ENCODE measurements at places on chromosomes 2 and 18.

DNA sequence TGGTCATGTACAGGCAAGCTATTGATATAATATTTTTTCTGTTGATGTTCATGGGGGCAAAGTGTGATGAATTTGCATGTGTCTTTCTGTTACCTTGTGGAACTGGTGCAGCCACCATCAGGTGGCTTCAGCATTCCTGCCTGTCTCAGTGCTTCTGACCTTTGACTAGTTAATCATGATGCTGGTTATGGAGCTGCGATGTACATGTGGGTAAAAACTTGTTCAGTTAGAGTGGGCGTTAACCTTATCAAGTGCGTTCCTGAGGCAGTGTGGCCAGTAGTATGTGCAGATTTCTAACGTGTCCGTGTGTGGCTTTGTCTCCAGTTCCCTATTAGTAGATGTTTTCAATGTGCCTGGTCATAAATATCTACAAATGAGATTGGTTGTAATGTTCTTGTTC, 127.4 kb upstream of the ZSWIM2 start:
- DNase-seq = no peak

GRCh38 chr2:172012677-172013391, 13.1 kb downstream of the METAP1D start:
- DNase-seq = no peak

DNA sequence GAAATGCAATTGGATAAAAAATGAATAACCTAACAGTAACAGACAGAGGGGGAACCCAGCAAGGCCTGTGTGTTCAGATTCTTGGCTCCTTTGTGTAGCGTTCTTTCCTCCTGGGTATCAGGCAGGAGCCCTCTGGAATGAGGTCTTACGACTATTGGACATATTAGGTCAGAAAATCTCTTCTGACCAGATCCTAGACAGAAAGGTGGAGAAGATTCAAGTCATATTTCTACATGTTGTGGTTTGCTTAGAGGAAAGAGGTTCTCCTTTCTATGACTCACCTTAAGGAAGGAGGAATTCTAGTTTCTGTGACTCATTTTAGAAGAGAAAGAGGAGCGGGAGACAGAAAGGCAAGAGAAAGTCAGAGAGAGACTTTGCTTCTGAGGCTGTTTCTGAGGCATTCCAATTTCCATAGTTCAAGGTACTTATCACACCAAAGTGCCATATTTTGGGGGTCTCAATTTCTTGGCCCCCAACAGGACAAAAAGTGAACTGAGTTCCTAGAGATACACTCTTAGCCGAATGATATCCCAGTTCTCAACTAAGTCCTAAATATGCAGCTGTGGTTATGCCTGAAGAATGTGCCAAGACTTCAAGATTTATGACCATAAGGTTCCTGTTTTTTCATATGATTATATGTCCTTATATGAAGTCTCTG, 618.6 kb downstream of the ZEB2 start:
- no peak for DNase-seq

- DNase-seq = peak; percentile 69
Observed at GRCh38 chr2:24920098-24920808, at the start of gene ADCY3. TSS of gene ADCY3 (minus strand) at chr2:24920237. CDS start at chr2:24918987, 1,250 bp downstream.

GRCh38 chr18:22563164-22563583, 145.5 kb upstream of the CTAGE1 start:
- DNase-seq = peak; percentile 59

GRCh38 chr2:6423157-6423556, 442.6 kb downstream of the CMPK2 start:
- no peak for DNase-seq

DNA sequence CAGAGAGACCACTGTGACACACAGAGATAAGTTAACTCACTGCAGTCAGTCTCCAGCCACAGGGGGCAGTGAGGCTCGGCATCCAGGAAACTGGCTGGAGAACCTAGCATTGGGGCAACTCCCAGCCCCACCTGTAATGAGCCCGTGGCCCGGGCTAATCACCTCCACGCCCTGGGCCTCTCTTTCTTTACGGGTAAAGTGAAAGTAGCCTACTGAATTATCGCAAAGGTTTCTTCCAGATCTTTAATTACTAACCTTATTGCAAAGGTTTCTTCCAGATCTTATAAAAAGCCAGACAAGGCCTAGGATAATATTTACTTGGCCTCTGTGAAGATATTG, 45.7 kb upstream of the ACAA2 start:
- DNase-seq = no peak

- no peak for DNase-seq
Observed at GRCh38 chr2:175414882-175415487, 233.5 kb upstream of the ATP5MC3 start.

GRCh38 chr2:239871481-239872435, 153.4 kb downstream of the NDUFA10 start:
- no peak for DNase-seq

DNA sequence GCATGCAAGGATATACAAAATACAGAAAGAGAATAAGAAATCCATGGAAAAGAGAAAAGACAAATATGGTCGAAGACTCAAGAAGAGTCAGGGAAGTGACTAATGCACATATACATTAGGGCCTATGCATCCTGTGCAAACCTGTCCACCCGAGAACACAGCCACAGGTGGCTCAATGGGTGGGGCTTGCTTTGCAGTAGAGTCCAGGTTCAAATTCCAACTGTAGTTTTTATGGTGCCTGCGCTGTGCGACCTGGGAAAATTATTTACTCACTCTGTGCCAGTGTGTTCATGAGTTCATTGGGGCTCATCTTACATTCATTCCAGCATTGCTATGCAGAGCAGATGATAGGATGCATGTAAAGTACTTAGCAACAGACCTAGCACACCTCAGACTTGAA, 244.7 kb downstream of the CTNNA2 start:
- DNase-seq = no peak

DNA sequence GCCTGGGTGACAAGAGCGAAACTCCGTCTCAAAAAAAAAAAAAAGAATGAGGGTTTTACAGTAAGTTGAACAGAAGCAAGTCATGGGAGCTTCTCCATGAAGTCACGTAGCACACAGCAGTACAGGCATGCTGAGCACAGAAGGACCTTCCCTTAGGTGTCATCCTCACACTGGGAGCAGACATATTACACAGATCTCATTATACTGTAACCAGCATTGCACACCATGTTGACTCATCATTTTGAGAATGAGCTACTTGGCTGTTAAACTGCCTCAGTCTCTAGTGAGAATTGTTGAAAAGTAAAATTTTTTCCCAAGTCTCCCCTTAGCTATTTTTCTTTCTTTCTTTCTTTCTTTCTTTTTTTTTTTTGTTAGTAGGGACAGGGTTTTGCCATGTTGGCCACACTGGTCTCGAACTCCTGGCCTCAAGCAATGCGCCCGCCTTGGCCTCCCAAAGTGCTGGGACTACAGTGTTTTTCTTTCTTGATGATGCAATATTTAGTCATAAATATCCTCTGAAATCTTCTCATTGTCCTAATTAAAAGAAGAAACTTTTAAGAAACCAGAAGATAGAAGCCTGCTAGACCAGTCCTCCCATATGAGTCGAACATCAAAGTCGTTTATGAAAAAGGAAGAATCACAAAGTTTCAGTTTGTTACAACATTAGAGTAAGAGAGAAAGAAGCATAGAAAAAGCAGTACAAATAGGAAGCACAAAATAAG, 37.9 kb upstream of the PPP1CB start:
- no peak for DNase-seq

- no peak for DNase-seq
Observed at GRCh38 chr18:76952747-76953146, 130.4 kb downstream of the ZNF236 start.

DNA sequence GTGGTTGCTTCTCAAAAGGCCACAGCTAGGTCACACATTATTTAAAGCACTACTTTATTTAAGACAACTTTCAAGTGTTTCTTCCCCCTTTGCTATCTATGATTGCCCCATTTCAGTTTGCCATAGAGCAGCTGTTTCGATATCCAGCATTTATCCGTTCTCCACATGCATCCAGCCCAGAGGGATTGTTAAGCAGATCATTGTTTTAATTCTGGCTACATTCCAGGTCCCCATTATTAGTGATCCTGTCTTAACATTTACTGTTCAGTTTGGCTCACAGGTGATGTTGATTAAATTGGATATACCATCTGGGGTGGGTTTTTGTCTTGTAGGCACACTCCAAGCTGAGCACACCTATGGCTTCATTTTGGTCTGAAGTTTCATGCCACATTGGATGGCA, 638.7 kb downstream of the ZEB2 start:
- no peak for DNase-seq

- no peak for DNase-seq
Observed at GRCh38 chr2:26855466-26855865, 7.5 kb downstream of the DPYSL5 start.

- DNase-seq = no peak
Observed at GRCh38 chr2:176148751-176149421, 2.5 kb upstream of the HOXD4 start.

DNA sequence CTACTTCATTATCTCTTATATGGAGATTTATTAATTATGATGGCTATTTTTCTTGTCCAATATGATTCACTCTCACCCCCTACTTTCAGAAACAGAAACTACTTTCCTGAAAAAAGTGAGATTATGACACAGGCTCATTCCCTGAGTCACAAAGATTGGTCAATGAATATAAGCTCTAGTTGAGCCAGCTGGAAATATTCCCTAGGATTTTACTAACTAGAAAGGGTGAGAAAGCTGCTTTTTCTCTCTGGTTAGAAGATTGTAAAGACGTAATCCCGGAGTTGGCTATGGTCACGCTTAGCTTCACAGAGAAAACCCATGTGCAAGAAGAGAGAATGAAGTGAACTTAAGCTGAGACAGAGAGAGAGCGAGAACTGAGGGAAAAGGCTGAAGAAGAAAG, 223.7 kb upstream of the SMAD7 start:
- DNase-seq = no peak

- no peak for DNase-seq
Observed at GRCh38 chr2:30222031-30222430, 9.3 kb upstream of the LBH start.

DNA sequence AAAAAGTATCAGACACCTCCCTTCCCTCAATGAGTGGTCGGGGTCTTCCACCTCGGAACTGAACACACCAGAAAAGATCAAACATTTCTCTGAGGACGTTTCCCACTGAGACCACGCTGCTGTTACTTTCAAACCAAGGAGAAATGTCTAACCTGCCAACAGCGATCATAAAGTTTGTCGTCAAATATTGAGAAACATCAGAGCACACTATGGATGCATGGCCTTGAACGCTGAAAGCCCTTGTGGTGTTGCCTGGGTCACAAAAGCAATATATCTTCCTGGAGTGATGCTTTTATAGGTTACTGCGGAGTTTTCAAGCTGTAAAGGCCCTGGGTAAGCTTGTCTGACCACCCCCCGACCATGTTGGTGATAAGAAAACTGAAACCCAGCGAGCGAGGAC, 70.2 kb upstream of the ID2 start:
- DNase-seq = no peak

DNA sequence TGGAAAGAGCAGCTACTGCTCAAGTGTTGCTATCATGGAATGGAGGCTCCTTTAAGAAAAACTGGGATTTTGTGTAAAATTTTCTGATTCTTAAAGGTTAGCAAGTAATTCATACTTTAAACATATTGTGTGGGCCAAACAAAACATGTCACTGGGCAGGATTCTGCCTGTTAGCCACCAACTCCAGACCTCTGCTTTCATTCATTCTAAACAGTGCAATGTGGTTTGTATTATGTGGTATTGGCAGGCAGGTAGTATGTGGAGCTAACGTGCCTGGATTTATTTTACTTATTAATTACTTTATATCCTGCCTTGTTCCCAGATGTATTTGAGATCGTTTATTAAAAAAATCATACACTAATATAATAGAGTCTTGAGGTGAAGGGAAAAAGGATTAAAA, 1521.3 kb upstream of the ACVR2A start:
- DNase-seq = no peak

DNA sequence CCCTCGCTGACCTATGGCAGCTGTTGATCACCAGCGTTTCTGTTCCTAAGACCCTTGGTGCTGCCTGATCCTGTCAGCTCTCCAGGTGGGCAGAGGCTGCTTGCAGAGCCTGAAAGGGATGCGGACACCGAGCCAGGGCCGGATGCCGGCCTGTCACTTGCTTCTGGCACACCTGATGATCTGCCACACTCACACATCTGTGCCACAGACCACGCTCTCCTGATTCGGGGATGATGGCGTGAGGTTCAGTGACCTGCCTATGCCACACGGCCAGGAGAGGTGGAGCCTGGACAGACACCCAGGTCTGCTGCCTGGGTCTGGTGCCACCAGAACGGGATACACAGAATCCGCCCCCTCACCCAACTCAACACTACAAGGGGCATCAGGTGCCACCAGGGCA, 129.4 kb upstream of the GLI2 start:
- DNase-seq = no peak

DNA sequence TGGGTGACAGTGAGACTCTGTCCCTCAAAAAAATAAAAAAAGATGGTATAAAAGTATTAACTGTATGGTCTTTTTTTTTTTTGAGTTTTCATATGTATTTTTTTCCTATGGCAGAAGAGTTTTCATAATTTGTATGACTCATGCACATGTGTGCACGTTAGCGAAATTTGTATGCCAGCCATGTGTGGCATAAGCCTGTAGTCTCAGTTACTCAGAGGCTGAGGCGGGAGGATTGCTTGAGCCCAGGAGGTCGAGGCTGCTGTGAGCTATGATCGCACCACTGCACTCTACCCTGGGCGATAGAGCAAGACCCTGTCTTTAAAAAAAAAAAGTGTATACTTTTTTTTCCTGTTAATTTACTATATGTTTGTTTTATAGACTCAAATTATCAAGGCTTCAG, 160.8 kb downstream of the TGIF1 start:
- DNase-seq = no peak

DNA sequence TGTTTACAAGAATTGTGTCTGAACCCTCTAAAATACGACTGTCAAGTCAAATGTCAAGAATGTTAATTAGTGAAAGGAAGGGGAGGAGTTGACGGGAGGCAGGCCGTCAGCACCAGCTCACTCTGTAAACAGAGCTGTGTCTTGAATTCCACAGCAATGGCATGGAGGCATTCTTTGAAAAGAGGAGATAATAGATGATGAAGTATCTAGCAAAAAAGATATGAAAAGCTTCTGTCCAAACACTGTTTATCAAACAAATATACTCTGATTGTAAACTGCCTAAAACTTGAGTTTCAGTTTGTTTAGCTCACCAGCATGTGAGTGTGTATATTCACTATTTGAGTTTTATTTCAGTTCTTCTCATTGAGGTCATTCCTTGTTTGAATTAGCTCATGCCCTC, 94.7 kb upstream of the CDC42EP3 start:
- DNase-seq = no peak

GRCh38 chr2:234156326-234156725, 105.8 kb downstream of the SPP2 start:
- no peak for DNase-seq

GRCh38 chr2:137947728-137948336, 16.4 kb upstream of the HNMT start:
- peak; percentile 82 for DNase-seq

DNA sequence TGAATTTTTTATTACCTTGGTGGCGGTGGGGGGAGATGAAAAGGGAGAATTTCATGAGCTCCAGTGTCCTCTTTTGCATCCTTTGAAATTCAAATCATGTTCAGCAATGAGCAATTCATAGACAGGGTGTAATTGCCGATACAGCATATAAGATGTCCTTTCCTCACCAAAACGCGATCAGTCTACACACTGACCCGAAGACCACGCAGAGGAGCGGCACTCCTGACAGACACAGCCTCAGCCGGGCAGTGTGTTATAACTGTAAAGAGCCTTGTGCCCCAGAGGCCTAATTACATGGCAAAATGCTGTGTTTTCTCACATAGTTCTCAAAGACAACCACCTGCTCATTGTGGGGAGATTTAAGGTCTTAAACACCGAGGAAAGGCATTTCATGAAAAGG, 38.4 kb upstream of the APCDD1 start:
- DNase-seq = no peak

All from ovary (tissue), 10 donors.